ENCODE measurements at places on chromosomes 1 and 21. TPM values are rescaled to one million over a fixed set of nuclear protein-coding genes. Genes with fewer than 3 reads are reported as not detected.

Gene ITGB2
- 447 TPM for total RNA-seq

Gene PODN
- not detected for total RNA-seq

Gene FAM110D
- not detected for total RNA-seq

Gene MCOLN2
- total RNA-seq: 42.7 TPM

Gene KCNE2
- total RNA-seq: not detected

Gene PIGV
- total RNA-seq: 16.1 TPM

Gene ALPL
- total RNA-seq: not detected

Gene KRTAP21-2
- not detected for total RNA-seq

Gene DRAXIN
- total RNA-seq: 0.09 TPM

Gene IGSF3
- 0.68 TPM for total RNA-seq

Gene PROK1
- not detected for total RNA-seq

Gene FCRL6
- 0.25 TPM for total RNA-seq

Gene HAPLN2
- not detected for total RNA-seq

Gene DNALI1
- total RNA-seq: 0.09 TPM

Gene OR2AK2
- total RNA-seq: not detected

Gene CHRNB2
- total RNA-seq: not detected

Gene RIPPLY3
- not detected for total RNA-seq

Gene CBR3
- total RNA-seq: 24.1 TPM

Gene OR10J1
- not detected for total RNA-seq

Gene C1QTNF12
- 2.9 TPM for total RNA-seq

Gene SLC9C2
- total RNA-seq: not detected

Gene NR0B2
- total RNA-seq: not detected

Gene SPTA1
- total RNA-seq: not detected

Gene MAN1C1
- 12.1 TPM for total RNA-seq

Gene PRAMEF33
- total RNA-seq: not detected

Gene NEXN
- total RNA-seq: 1.9 TPM

Gene FMO1
- total RNA-seq: not detected

Gene TLCD4
- total RNA-seq: 0.02 TPM

Gene LYPD8
- total RNA-seq: not detected
